Head of caudate nucleus (tissue), 42 donors: ENCODE measurements at places on chromosomes 13 and 19.

- no peak for DNase-seq
Observed at GRCh38 chr13:36918246-36919131, 1.5 kb downstream of the SMAD9 start.

GRCh38 chr19:55882626-55883025 is 46.3 kb downstream of the NLRP4 start:
- DNase-seq = no peak

- DNase-seq = peak; percentile 91
Observed at GRCh38 chr19:42433503-42434260, 6.5 kb upstream of the LIPE start.

DNA sequence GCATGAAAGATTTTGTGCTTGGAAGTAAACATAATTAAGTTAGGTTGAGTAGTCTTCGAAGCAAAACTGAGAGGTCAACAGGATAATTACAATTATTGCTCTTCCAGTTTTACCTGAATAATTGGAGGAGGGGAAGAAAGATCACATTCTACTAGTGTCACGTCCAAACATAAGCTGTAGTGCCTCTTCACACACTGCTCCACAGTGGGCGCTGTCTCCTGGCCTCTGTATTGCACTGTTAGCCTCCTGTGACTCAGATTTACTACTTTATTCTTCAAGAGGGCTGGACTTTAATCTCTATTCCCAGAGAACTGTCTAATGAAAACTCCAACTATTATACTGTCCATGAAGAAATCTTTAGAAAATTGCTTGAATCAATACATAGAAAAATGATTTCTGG is 62.9 kb downstream of the TRPC4 start:
- no peak for DNase-seq

GRCh38 chr13:104816726-104817125 is 1718.7 kb downstream of the EFNB2 start:
- no peak for DNase-seq

GRCh38 chr13:110233951-110234280 is 73.0 kb downstream of the COL4A1 start:
- no peak for DNase-seq

DNA sequence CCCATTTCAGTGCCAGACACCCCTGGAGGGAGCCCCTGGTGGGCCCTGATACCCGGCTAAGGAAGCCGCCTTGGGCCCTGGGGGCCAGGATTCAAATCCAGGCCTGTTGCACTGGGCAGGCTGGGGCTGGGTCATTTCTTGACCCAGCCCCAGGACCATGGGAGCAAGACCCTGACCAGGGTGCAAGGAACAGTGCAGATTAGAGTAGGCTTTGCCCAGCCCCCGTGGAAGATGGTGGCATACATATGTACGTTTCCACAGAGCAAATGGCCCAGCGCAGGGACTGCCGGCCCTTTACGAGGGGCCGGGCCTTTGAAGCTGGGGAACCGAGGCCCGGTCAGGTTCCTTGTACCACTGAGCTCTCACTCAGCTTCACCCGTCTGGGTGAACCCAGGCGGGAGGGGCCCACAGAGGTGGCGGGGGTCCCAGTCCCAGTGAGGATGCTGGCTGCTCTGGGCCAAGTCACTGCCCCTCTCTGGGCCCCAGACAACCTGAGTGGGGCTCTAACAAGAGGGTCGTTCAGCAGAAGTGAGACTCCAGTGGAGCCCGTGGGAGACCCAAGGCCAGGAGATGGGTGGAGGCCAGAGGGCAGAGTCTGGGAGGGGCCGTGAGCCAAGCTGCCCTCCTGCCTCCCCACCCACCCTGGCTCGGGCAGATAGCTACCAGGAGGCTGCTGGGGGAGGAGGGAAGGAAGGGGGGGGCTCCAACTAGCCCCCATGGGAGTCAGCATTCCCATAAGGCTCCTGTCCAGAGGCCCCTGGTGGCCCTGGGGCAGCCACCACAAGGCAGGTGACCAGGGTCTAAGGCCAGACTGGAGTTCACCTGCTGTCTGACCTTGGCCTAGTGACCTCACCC is 2.7 kb downstream of the MKNK2 start:
- DNase-seq = no peak

DNA sequence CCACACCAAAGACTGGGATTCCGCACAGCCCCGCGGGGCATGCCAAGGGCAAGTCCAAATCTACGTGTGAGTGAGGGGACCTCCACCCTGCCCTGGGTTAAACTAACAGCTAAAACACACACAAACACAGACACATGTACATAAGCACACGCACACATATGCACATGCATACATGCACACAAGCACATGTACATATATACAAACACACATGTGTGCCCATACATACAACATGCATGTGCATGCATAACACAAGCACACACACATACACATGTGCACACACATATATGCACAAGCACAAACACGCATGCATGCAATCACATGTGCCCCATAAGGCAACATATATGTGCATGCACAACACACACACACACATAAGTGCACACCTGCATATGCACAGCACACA is 136.7 kb downstream of the SOX1 start:
- no peak for DNase-seq

DNA sequence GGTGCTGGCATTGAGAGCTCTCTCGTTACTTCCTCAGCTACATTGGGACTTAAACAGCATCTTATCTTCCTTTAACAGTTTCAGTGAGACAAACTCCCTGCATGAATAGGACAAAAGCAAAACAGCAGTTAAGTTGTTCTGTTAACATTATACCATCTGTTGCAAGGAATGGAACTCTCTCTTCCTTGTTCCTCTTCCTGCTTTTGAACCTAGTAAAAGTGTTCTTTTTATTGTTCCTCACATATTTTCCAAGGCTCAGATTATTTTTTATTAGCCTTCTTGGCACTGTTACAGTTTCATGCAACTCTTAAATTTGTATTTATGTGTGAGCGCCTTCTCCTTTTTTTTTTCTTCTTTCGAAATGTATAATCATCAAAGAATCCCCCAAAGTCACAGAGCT is 202.6 kb upstream of the UFM1 start:
- no peak for DNase-seq

- DNase-seq = peak; percentile 29
Observed at GRCh38 chr13:102317593-102317992, 84.3 kb downstream of the FGF14 start.

GRCh38 chr13:112056284-112056727 is 10.6 kb upstream of the SOX1 start:
- DNase-seq = no peak
